ENCODE measurements at places on chromosomes 7 and 10. TPM values are rescaled to one million over a fixed set of nuclear protein-coding genes. Genes with fewer than 3 reads are reported as not detected.

ANKRD61 gene
- total RNA-seq = not detected

NRCAM gene
- 14.8 TPM for total RNA-seq

GRCh38 chr7:158685693-158686092, 18.9 kb downstream of the NCAPG2 start:
- DNase-seq = no peak

- no peak for DNase-seq
These were observed 21.2 kb downstream of the EVX1 start for GRCh38 chr7:27263781-27264180.

DNA sequence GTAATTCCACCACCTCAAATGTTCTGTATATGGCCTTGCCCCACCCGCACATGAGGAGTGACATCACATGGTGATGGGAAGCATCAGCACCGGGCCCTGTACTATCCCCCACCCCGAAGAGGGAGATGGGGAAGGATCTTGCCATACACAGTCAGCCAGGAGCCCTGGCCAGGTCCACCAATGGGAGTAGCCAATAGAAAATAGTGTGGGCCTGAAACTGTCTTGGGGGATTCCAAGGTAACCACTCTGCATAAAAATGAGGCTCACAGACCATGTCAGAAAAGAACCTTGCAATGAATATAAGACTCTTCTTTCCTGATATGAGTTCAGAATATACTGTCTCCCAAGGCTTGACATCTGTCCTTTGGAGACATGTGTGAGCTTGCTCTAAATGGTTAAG, 51.1 kb downstream of the ADRB1 start:
- DNase-seq = no peak

- no peak for DNase-seq
These were observed 13.1 kb upstream of the CROT start for GRCh38 chr7:87332321-87332720.

- no peak for DNase-seq
These were observed 225.7 kb upstream of the NPVF start for GRCh38 chr7:25454020-25454419.

- DNase-seq = no peak
These were observed 113.9 kb downstream of the ETV1 start for GRCh38 chr7:13875496-13876074.
